Stimulated activated CD8-positive, alpha-beta memory T cell treated with anti-CD3 and anti-CD28 coated beads, Interleukin-7, amount 100 ng/mL, for 4 hours (primary cell): ENCODE measurements at places on chromosomes 2 and 18.
A peak's percentile ranks its signal among the peaks of the same experiment; 100 is the strongest.

- DNase-seq, result no peak
Observed at GRCh38 chr18:56770097-56770496, 118.9 kb downstream of the WDR7 start.

GRCh38 chr2:3641841-3642421 is 16.1 kb upstream of the ALLC start:
- DNase-seq, result no peak

GRCh38 chr18:58649966-58650816 is 21.1 kb upstream of the MALT1 start:
- DNase-seq, result no peak

DNA sequence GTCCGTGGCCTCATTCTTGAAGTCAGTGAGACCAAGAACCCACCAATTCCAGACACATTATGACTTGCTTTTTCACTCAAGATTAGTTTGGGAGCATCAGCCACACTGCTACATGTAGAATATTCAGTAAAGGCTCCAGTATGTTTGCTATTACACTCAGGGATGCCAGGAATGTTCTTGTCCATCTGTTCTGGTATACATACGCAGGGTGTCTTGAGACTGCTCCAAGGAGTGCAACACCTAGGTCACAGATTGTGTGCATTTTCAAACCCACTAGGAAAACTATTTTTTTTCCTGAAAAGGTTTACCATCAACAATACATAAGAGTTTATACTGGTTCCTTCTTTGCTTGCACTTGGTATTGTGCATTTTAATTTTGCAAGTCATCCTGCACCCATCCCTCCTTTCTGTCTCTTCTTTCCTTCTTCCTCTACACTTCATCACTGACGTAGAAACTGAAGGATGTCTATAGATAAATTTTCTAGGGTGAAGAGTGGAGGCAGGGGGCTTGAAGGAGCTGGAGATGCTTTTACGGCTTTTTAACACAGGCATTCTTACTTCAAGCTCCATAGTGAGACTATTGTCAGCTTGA is 35.3 kb upstream of the MAP2 start:
- no peak for DNase-seq

- peak; percentile 64 for DNase-seq
Observed at GRCh38 chr2:9782197-9782719, 61.0 kb upstream of the TAF1B start.

DNA sequence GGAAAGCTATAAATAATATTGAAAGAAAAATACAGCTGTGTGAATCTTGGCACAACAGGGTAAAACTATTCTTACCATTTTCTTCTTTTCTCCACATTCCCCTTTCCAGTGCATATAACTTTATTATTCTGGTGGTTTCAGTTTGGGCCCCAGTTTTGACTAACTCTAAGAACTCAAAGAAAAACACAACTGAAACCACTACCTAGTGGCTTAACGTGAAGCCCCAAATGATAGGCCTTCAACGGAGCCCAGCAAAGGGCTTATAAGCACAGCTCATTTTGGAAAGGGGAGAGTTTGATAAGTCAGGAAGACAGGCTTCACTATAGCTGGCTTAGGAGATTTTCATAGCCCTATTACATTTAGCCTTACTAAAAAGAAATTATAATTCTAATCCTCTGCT is 62.4 kb downstream of the PPP1R1C start:
- no peak for DNase-seq

GRCh38 chr2:32379352-32379751 is 22.5 kb downstream of the BIRC6 start:
- no peak for DNase-seq

- no peak for DNase-seq
Observed at GRCh38 chr2:229825476-229825875, 96.3 kb downstream of the TRIP12 start.

GRCh38 chr2:134401081-134401497 is 147.2 kb downstream of the MGAT5 start:
- DNase-seq, result no peak

GRCh38 chr2:241126201-241126611 is 23.1 kb downstream of the PASK start:
- DNase-seq, result no peak

- DNase-seq, result no peak
Observed at GRCh38 chr2:181540421-181540820, 83.2 kb downstream of the ITGA4 start.

- no peak for DNase-seq
Observed at GRCh38 chr18:33135951-33136660, 304.4 kb downstream of the CCDC178 start.

- DNase-seq, result no peak
Observed at GRCh38 chr18:51278045-51278649, 80.7 kb upstream of the MEX3C start.

GRCh38 chr18:21636769-21637168 is 24.7 kb downstream of the SNRPD1 start:
- no peak for DNase-seq

GRCh38 chr18:66734451-66734850 is 130.6 kb upstream of the CDH19 start:
- DNase-seq, result no peak

DNA sequence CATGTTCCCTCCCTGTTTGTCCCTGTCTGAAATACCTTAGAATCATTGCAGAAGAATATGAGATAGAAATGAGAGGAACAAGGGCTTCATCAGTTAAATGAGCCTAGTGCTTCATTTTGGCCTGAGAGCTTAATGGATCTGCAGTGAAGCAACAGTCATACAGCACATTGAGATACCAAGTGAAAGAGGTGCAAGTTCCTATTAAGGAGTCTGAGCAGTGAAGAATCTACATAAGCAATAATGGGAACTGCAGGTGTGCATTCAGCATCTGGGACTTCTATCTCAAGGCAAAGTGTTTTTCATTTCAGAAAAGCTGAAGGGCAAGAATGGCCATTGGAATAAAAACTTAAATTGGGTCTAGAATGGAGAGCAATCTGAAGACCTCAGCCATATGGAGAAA is 323.2 kb upstream of the SLC39A10 start:
- no peak for DNase-seq

GRCh38 chr2:236334122-236334876 is 70.1 kb upstream of the ASB18 start:
- DNase-seq, result no peak

GRCh38 chr2:15047184-15047583 is 414.7 kb downstream of the LRATD1 start:
- no peak for DNase-seq

DNA sequence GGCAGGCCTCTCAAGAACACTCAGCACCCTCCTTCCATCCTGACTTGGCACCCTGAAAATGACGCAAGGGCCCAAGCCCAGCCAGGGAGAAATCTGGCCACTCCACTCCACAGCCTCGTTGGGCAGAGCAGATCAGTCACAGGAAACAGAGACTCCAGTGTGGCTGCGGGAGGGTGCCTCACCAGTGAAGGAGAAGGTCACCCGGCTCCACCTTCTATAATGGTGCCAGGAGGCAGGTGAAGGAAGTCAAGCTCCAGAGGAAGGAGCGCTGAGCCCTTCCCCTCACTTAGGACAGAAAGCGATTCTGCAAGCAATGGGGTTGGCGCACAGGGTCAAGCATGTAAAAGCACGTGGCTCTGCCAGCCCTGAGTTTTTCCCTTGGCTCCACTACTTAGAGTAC is 35.3 kb downstream of the CRACDL start:
- DNase-seq, result no peak

DNA sequence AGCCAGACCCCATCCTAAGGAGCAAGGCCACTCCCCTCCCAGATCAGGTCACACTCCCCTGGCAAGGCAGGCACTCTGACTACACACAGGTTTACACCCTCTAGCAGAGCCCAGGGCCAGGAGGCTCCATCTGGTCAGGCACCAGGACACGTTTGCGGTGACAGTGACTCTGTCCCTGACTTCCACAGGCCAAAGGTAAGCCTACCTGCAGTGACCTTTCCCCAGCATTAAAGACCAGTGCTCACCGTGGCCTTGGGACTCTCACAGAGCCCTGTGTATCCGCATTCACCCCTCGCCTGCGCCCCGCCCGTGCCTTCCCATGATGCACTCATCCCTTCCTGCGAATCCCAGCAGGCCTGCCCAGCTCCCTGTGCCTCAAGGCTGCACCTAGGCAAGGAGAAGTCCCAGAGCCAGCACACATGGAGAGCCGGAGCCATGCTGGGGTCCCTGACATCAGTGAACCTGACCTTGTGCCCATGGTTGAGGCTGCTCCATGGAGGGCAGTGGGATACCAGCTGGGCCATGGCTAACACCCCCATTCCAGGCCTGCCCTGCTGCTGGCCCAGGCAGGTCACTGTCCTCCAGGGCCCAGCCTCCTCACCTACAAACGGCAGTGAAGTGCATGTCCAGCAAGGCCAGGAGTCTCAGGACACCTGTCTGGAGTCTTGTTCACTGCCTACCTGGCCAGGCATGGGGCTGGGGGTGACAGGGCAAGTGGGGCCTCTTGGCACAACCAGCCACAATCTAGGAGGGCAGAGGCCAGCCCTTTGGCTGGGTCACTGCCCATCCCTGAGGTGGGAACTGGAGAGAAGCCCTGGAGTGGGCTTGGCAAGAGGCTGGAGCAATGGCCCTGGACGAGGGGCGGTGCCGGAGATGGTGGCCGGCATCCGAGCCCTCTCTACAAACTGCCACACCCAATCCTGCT is 3.0 kb downstream of the NEURL3 start:
- DNase-seq, result no peak

DNA sequence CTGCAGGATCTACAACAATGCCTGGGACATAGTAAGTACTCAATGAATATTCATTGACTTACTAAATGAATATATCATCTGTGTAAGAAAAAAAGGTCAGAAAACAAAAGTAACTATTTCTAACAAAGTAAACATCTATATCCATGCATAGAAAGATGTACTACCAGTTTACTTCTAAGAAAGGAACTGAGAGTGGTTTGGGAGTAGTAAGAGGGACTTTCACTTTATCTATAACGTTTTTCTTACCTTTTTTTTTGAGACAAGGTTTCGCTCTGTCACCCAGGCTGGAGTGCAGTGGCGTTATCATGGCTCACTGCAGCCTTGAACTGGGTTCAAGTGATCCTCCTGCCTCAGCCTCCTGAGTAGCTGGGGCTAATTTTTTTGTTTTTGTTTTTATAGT is 25.7 kb downstream of the DHX57 start:
- no peak for DNase-seq

GRCh38 chr18:33573193-33573592 is 4.8 kb upstream of the ASXL3 start:
- DNase-seq, result no peak

DNA sequence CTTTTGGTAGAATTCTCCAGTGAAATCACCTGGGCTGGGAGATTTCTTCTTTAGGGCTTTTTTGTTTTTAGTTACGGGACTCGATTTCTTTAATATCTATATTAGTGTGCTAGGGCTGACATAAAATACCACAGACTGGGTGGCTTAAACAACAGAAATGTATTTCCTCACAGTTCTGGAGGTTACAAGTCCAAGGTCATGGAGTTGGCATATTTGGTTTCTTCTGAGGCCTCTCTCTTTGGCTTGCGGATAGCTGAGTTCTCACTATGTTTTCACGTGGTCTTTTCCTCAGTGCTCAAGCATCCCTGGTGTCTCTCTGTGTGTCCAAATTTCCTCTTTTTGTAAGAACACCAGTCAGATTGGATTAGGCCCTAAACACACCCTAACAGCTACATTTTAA is 208.5 kb upstream of the DTNA start:
- DNase-seq, result no peak

GRCh38 chr2:55862673-55863390 is 60.8 kb downstream of the EFEMP1 start:
- no peak for DNase-seq

DNA sequence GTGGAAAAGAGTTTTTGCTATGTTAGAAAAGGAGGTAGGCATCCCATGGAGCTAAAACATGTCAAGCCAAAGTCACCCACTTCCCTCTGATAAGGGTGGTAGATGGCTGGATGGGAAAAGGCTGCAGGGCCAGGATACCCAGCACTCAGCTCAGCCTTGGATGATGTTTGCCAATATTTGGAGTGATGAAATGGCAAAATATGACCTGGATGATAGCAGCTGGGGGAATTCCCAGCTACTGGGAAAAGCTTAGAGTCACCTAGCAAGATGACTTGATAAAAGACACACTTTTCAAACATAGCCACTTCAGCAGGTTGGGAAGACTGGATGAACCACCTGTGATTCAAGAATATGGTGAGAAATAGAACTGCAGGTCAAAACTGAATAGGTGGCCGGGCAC is 10.1 kb downstream of the RFX8 start:
- DNase-seq, result no peak

- no peak for DNase-seq
Observed at GRCh38 chr2:28726177-28726576, 25.5 kb upstream of the PPP1CB start.

GRCh38 chr18:48095726-48096125 is 165.3 kb upstream of the SMAD2 start:
- DNase-seq, result no peak

GRCh38 chr2:218880859-218881594 is 375 bp downstream of the WNT10A start:
- no peak for DNase-seq

- DNase-seq, result peak; percentile 33
Observed at GRCh38 chr2:241788572-241788971, 11.9 kb downstream of the GAL3ST2 start.

DNA sequence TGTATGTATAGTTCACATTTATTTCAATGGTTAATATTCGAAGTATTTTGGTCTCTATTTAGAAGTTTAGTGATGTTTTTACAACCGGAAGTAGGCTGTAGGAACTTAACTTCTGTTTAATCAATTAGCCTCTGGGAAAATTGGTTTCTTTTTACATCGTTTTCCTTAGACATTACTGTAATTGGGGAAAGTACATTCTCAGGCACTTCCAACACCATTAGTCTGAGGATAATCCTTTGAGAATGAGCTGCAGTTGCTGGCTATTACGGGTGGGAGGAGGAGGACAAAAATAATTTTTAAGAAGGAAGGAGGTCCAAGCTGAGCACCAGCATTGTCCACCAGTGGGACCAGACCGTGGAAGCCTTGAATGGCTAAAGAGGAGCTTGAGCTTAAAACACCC is 70.4 kb upstream of the ST3GAL5 start:
- no peak for DNase-seq

- no peak for DNase-seq
Observed at GRCh38 chr2:94767336-94767735, 103.9 kb upstream of the TEKT4 start.

DNA sequence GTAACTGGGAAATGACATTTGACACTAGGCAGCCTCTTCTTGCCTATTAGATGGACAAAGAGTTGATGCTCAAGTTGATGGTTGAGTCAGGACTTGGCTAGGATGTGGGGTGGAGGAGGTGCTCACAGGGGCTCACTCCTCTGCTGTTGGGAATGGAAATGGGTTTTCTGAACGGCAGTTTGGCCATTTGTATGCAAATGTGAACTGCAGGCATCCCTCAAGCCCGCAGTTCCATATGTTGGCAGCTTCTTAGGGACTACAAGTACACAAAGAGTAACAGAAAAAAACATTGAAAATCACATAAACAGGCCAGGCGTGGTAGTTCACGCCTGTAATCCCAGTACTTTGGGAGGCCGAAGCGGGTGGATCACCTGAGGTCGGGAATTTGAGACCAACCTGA is 80.8 kb downstream of the INPP5D start:
- no peak for DNase-seq

GRCh38 chr2:31324016-31324633 is 90.2 kb downstream of the EHD3 start:
- no peak for DNase-seq
